Effector memory CD4-positive, alpha-beta T cell (primary cell): ENCODE measurements at places on chromosomes 7 and 10.

DNA sequence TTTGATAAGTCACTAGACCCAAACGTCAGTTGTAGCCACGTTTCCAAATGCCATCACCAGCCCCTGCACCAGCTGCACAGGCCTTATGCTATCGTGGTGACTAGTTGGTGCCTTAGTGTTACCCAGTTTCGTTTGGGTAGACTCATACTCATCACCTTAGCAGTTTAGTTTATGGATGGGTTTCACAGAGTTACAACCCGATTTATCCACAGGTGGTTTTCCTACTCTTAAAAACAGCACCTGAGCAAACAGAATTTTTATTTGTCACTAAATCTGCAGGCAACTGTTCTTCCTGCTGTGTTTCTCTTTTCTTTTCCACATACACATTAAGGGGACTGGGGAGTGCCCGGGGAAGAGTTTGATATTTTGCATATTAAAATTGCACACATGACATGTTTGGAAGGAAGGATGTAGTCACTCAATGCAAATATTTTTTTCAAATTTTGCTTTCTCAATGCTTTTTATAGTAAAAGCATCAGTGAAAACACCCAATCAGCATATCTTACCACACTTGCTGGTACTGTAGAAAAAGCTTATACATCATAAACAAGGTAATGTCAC is 41.6 kb downstream of the PDSS1 start:
- DNase-seq, result no peak

DNA sequence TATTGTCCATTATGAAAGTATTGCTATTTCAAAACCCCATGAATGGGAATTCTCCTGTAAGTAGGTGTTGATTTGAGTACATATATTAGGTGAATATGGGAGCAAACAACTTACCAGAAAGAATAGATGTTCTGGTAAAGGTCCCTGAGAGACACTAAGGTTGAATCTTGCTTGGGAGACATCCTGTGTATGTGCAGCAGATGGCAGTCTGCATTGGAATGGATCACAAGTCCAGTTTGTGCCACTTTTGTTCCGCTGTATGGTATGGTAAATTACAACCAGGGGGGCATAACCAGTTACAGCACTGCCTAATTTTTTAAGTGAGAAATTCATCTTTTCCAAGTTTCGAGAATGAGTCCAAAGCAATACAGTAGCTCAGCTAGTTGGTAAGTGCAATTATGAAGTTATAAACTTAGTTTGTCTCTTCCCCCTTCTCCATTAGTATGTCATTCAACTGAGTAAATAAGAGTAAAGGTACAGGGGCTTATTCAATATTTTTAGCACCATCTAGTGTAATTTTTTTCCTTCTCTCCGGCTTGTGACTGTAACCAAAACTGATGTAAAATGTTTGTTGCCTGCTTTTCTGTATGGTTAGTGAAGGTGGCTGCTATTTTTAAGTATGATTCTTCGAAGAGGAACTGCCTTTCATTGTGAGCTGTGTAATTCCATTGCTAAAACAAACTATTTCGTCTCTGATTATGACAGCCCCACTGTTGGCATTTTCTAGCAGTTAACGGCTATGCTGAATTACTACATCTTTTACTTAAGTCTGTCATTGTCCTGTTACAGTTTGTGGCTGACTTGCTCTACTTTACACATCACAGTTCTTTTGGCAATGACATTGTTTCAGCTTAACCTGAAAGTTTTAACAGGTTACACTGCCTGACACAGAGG is 2.8 kb downstream of the MCU start:
- no peak for DNase-seq

GRCh38 chr7:20343941-20344340 is 13.2 kb downstream of the ITGB8 start:
- DNase-seq, result no peak

DNA sequence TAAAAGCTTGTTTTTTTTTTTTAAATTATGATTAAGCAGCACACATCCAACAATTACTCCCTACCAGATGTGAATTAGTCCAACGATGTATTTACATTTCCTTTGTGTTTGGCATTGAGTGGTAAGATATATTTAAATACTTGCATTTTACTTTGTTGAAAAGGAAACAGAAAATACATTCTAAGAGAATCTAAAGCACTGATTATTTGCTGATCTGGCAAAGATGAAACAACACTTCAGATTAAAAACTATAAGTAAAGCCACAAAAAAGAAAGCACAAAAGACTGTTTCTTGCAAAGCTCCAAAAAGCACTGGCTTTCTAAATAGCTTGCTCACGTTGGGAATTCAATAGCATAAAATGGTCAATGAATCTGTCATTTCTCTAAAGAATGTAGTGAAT is 466.5 kb downstream of the PHTF2 start:
- no peak for DNase-seq

DNA sequence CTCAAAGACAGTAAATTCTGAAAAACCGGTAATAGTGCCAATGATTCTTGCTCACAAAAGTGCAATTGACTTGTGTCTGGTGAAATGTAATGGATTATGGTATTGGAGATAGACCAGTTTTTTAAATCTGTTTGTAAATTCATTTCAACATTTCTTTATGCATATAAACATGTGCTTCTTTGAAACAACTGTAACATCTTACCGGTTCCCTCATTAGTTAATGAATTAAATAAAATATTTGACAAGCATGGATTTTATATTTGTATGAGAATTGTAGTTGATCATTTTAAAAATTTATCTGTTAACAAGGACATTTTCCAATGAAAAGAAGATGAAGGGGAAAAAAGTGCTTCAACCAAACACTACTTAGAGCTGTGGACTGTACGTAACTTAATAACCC is 21.0 kb upstream of the APBB1IP start:
- no peak for DNase-seq

- peak; percentile 57 for DNase-seq
Observed at GRCh38 chr10:17206210-17206709, 4.8 kb upstream of the TRDMT1 start.

GRCh38 chr7:107876916-107877315 is 14.1 kb upstream of the DLD start:
- DNase-seq, result no peak

- DNase-seq, result no peak
Observed at GRCh38 chr10:52514481-52514880, 200.4 kb downstream of the DKK1 start.

DNA sequence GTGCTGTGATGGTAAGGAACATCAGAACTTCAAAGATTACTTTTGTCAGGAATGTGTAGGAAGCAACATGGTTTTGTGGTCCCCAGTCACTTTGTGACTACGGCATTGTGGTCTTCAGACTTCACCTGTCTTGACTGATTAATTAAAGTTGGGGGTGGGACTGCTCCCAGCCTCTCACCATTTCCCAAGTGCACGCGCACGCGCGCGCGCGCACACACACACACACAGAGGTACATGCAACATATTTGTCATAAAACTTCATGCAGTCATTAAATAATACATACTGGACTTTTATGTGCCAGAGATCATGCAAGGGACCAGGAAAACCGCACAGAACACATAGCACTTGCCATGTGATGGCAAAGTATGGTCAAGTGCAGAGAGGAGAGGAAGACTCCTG is 181.2 kb downstream of the EVX1 start:
- DNase-seq, result no peak

DNA sequence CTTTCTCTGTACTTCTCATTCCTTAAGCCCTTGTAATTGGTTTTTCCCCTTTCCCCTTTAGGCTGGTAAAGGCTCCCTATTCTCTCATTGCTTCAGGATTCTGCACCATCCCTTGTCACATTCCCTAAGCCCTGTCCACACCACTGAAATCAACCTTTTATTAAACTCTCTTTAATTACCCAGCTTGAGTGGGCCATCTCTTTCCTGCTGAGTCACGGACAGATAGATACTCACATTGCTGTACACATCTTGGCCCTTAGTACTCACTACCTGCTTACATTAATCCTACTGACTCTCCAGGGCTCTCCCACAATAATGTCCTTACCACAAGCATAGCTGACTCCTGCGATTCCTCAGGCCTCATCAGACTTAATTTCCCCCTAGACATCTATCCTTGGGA is 94.0 kb upstream of the PCGF5 start:
- no peak for DNase-seq

- no peak for DNase-seq
Observed at GRCh38 chr10:104122225-104123107, 495 bp downstream of the SFR1 start.

DNA sequence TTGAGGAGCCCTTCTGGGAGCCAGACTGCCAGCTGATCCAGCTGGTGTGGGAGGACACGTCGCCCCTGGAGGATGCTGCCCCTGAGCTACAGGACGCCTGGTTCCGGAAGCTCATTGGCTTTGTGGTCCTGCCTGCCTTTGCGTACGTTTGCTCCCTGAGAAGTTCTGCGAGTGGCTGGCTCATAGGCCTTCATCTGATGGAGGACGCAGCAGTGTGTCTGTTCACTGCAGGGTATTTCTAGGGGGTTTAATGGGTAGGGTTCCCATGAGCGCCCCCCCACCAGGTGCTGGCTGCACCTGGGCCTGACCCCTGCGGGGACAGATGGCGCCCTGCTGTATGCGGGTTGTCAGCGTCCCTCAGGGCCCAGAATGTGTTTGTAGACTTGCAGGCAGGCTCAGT is 5.0 kb downstream of the PAOX start:
- DNase-seq, result no peak

GRCh38 chr10:112986544-112987190 is 36.6 kb downstream of the TCF7L2 start:
- no peak for DNase-seq

GRCh38 chr7:100221231-100221718 is 1.5 kb downstream of the PVRIG start:
- DNase-seq, result peak; percentile 68

DNA sequence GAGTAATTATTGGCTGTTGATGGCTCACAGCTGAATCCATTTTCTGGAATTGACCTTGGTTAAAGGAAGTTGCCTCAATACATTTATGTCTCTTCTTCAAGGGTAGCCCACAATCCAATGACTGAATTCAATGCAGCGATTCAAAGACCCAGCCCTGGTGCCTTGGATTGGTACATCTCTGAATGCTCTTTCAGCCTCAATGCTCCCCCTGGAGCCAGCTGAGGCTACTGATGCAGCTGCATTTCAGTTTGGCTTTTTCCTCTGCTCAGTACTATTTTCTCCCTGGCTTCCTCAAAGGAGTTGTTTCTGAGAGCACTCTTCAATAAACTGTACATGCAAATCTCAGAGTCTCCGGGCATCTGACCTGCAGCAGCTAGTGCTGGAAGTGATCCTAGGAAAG is 633 bp upstream of the EBLN1 start:
- DNase-seq, result no peak
